ENCODE measurements at places on chromosomes 2 and 18. TPM values are rescaled to one million over a fixed set of nuclear protein-coding genes. Genes with fewer than 3 reads are reported as not detected.

GRCh38 chr2:54681416-54681815, 42.0 kb upstream of the EML6 start:
- no peak for DNase-seq

DNA sequence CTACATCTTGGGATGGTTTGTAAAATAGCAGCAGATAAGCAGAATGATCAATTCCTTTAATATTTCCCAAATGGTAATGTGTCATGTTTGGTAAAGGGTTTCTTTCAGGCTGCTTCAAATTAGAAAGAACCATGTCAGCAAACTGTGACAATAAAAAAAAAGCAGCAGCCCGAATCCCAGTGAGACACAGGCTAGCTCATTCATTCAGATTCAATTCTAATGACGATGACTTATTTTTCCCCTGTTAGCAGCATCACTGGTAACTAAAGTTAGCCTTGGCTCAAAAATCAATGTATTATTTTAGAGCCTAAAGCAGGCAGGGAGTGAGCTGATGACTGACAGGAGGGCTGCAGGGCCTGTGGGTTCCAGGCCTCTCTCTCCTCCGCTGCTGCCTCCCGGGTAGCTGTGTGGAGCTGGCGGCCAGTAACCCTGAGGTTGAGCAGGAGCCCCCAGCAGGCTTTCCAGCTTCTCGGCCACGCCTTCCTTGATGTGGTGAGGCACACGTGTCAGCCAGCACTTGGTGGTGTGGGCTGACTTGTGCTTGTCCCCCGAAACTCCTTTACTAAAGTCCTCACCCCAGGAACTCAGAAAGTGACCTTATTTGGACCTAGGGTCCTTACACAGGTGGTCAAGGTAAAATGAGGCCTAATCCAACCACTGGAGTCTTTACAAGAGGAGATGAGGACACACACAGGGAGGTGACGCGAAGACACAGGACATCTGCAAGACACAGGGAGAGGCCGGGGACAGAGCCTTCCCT, 120.5 kb upstream of the HS6ST1 start:
- no peak for DNase-seq

Gene FHOD3
- not detected for total RNA-seq

DNA sequence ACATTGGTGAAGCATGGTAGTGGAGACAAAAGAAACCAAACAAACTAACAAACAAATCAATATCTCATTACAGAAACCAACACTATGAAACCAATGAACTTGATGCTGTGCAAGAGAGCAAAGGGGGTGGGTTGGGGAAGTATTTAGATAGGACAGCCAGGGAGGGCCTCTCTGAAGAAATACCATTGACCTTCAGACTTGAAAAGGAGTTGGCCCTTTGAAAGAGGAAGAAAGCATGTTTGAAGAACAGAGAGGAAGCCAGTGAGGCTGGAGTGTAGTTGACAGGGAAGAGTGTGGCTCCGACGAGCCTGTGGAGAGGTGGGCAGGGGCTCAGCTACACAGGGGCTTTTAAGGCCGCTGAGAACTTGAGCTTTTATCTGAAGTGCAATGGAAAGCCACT, 151.0 kb upstream of the GATA6 start:
- no peak for DNase-seq

Gene RANBP2
- 74.9 TPM for total RNA-seq

Gene ADD2
- 8.2 TPM for total RNA-seq

DNA sequence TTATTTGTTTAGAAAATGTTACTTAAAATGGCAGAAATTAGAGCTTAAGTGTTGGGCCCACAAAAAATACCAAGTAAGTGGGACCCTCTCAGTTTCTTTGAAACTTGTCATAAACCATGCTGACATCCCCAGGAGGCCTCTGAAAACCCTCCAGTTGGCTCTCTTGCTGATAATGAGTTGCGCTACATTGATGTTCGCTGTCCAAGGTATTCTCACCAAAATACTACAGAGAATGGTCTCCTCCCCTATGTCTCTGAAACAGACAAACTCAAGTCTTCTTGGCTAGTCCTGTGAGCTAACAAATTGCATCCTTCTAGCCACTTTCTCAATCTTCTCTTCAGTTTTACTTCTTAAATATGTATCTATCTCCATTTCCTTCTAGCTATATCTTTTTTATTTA, 669.4 kb downstream of the IRS1 start:
- DNase-seq = no peak

DNA sequence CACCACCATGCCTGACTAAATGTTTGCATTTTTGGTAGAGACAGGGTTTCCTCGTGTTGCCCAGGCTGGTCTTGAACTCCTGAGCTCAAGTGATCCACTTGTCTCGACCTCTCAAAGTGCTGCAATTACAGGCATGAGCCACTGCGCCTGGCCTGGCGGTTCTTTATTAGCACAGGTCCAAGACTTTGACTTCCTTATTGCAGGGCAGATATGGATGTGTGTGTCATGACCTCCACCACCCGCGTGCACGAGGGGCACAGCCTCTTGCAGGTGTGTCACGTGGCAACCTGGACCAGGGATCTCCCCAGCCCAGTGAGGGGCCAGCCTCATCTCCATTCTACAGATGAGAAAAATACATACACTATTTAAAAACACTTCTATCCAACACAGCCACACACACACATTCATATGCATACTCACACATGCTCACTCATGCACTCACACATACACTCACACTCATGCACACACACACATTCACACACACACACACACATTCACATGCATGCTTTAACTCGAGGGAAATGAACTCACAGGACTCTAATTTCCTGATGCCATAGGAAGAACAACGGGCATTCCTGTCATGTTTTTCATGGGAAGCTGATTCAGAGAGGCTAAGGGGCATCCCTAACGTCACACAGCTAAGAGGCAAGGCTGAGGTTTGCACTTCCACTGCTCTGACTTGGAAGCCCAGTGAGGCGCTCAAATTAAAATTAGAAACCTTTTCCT, 38.8 kb downstream of the RRM2 start:
- no peak for DNase-seq

Measured in activated CD4-positive, alpha-beta T cell treated with anti-CD3 and anti-CD28 coated beads, Interleukin-2, amount 10 ng/mL, durations not matched to agents 24 days and 14 days (primary cell).